Cardiac atrium fibroblast (primary cell): ENCODE measurements at places on chromosomes 16 and 17. TPM values are rescaled to one million over a fixed set of nuclear protein-coding genes. Genes with fewer than 3 reads are reported as not detected.

CDH3 gene
- total RNA-seq, result 0.16 TPM in 1 of 2 replicates, not detected in the other

HBM gene
- not detected in 2 replicates for total RNA-seq

CBFA2T3 gene
- not detected in 2 replicates for total RNA-seq

TPSG1 gene
- total RNA-seq, result not detected in 2 replicates

FOXN1 gene
- not detected in 2 replicates for total RNA-seq

PPL gene
- 24.6 and 24.9 TPM in 2 replicates for total RNA-seq
